ENCODE measurements at places on chromosomes 13 and 19. TPM values are rescaled to one million over a fixed set of nuclear protein-coding genes. Genes with fewer than 3 reads are reported as not detected.

Gene KL
- not detected for total RNA-seq

Gene GFY
- total RNA-seq, result not detected

Gene NLRP5
- 1.3 TPM for total RNA-seq

Gene SHD
- total RNA-seq, result not detected

Gene CEACAM20
- not detected for total RNA-seq

DNA sequence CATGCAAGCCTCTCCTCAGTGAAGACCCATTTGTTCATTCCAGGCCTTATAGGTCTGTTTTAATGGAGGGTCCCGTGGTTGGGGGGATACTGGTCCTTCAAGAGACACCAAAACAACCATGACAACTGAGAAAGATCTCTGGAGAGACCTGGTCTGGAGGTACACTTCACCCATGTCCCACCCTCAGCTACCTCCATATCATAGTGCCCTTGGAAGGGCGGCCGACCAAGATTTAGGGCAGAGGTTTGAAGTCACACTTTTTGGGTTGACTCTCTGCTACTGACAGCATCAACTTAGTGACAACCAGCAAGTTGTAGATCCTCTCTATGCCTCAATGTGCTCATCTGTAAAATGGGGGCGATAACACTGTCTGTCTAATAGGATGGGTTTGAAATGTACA, 177.3 kb downstream of the TSHZ3 start:
- no peak for DNase-seq

DNA sequence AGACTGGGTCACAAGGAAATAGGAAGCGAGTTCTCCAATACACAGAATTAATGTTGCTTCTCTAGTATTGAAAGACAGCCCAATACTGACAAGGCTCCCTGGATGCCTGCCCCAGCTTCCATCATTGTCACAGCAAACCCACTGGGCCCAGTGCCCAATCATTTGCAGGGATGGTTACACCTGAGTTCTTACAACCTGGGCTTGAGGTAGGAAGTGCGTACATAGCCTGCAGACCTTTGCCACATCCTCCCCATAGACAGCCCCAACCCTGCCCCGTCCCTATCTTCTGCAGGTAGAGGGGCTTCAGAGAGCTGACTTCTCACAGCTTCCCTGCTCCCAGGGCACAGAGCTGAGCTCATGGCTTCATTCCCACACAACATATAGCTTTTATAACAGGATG, 108.1 kb upstream of the UBL3 start:
- DNase-seq, result no peak

DNA sequence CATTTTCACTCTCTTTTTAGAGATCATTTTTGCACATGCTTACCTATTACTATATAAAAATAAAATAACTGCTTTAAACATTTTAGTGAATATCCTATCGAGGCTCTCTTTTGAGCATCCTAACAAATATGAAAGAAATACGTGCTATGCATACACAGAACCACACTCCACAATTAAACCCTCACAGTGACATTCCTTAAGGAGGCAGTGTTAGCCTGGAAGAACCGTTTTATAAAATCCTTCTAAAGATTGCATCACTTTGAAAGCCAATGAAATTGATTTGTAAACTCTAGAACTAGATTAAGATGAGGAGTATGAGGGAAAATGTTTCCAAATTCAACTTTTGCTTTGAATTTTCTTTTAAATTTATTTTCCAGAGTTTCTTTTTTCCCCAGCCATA, 11.1 kb upstream of the ENOX1 start:
- no peak for DNase-seq

- no peak for DNase-seq
These were observed 5.2 kb downstream of the KLK13 start for GRCh38 chr19:51059715-51060114.

GRCh38 chr19:31214086-31214485, 135.2 kb downstream of the TSHZ3 start:
- peak; percentile 100 for DNase-seq

DNA sequence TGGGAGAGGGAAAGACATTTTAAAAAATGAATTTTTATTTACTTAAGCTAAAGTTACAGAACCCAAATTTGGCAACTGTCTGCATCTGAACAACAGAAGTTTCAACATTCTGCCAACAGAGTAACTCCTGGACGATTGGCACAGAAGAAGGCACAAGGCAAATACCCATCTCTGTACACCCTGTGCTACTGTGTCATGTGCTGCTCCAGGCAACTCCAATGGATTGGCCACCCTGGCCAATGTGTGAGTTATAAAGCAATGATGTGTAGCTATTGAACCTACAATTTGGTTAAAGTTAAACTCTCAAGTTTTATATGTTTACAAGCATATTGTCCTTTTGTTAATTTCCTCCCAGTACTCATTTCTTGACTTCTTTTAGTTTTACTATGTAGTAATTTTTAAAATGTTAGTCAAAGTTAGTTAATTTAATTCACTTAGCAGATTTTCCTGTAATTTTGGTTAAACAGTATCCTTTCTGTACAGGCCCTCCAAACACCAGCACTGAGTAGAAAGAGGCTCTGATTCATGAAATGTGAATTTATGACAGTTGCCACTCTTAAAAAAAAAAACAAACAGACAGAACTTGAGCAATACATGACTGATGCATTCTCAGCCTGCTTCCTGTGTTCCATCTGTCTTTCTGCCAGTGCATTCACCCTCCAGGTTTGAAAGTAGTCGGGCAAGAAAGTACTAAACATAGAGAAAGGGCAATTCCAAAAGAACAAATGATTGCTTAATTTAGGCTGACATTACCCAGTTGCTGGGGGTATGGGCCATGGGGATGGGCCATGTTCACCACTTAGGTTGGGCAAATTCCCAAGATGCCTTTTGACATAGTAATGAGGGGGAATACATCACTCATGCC, 5.9 kb downstream of the STARD13 start:
- peak; percentile 31 for DNase-seq

DNA sequence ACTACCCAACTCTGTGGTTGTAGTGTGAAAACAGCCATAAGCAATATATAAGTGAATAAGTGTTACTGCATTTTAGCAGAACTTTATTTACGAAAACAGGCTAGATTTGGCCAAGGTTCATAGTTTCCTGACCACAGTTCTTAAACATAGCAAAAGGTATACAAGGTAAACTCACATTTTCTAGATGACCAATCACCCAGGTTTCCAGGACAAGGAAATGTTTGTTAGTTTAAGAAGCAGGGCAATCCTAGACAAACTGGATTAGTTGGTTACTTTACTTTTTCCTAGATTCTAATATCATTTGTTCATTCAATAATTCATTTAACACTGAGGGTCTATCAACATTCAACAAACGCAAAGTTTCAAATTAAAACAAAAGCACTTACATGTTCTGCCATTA, 201.7 kb downstream of the SPRY2 start:
- no peak for DNase-seq
